ENCODE measurements at places on chromosomes 2 and 18.

GRCh38 chr2:96921561-96922319, 51.9 kb upstream of the SEMA4C start:
- no peak for DNase-seq

DNA sequence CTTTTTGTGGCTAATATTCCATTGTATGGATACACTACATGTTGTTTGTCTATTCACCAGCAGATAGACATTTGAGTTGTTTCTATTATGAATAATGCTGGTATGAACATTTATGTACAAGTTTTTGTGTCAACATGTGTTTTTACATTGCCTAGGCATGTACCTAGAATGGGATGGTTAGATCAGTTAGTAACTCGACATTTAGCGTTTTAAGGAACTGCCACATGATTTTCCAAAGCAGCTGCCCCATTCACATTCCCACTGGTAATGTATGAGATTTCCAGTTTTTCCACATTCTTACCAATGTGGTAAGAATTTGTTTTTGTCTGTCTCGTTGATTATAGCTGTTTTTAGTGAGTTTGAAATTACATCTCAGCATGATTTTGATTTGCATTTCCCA, 112.8 kb downstream of the FHOD3 start:
- no peak for DNase-seq

- DNase-seq: no peak
These were observed 12.5 kb upstream of the PAX8 start for GRCh38 chr2:113291191-113291590.

DNA sequence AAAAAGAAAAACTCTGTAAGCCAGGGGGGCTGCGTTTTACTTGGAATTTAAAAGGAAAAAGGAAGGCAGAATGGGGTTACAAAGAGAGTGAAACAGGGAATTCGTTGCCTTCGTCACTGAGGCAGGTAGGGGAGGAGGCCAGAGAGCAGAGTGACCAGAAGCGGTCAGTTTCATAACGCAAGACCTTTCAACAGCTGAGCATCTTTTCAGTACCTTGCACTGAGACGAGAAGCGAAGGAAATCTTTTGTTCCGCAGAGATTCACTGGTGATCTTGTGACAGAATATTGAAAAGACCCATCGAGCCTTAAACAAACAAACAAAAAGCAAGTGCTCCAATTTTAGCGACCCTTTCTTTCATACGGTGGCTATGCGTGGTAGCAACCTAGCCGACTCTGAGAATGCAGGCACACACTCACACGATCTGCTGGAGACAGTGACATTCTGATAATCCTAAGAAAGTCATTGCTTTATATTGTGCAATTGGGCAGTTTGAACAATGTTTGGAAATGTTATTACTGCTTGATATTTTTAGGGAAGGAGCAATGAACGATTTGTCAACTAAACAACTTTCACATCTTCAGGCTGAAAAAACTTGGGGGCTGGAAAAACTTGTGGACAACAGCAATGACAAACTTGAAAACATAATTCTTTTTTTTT, 93.8 kb upstream of the ODC1 start:
- no peak for DNase-seq

- DNase-seq: peak; percentile 92
These were observed 15.0 kb upstream of the CTAGE1 start for GRCh38 chr18:22432657-22433137.

- DNase-seq: no peak
These were observed 60.7 kb downstream of the TNS1 start for GRCh38 chr2:217941886-217942728.

DNA sequence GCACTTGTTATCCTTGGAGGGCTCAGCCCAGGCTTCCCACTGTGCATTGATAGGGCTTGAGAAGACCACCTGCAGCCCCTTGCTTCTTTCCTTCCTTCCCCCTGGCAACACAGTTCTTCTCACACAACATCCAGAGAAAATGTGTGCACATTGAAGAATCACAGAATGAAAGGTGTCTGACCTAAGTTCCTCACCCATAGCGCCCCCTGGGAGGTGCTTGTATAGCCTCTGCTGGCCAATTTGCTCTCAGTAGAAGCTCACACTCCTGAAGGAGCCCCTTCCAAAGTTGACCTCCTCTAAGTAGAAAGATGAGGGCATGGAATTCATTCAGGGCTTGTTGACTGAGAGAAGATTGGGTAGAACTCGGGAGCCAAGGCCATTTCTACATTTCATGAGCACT, 758.4 kb upstream of the KLHL29 start:
- no peak for DNase-seq

- DNase-seq: peak; percentile 87
These were observed 81.1 kb upstream of the SLC39A10 start for GRCh38 chr2:195575879-195576401.

- DNase-seq: peak; percentile 13
These were observed 3.7 kb downstream of the ETAA1 start for GRCh38 chr2:67400560-67401485.

- no peak for DNase-seq
These were observed 40.7 kb upstream of the LBH start for GRCh38 chr2:30190637-30191036.

GRCh38 chr2:60526623-60527022, 26.8 kb downstream of the BCL11A start:
- DNase-seq: no peak

DNA sequence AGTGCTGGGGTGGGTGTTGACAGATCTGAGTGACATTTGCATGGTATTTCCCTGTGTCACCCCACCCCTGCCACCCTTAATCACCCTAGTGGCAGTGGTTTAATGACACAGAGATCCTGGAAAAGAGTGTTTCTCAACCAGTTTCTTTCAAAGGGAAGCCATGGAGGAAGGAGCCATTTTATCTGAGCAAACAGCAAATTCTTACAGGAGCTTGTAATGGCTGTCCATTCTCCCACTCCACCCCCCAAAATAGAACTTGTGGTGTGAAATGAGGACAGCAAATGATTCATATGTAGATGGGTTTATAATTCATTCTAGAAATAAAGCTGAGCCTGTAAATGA, 51.5 kb downstream of the CDC42EP3 start:
- no peak for DNase-seq

- DNase-seq: no peak
These were observed 125.1 kb upstream of the LMAN1 start for GRCh38 chr18:59484131-59484530.

- DNase-seq: no peak
These were observed 132.8 kb upstream of the IL1R2 start for GRCh38 chr2:101858910-101859309.

- DNase-seq: peak; percentile 93
These were observed 134.8 kb upstream of the CREB1 start for GRCh38 chr2:207394812-207395534.
